ENCODE measurements at places on chromosomes 16 and 17.

DNA sequence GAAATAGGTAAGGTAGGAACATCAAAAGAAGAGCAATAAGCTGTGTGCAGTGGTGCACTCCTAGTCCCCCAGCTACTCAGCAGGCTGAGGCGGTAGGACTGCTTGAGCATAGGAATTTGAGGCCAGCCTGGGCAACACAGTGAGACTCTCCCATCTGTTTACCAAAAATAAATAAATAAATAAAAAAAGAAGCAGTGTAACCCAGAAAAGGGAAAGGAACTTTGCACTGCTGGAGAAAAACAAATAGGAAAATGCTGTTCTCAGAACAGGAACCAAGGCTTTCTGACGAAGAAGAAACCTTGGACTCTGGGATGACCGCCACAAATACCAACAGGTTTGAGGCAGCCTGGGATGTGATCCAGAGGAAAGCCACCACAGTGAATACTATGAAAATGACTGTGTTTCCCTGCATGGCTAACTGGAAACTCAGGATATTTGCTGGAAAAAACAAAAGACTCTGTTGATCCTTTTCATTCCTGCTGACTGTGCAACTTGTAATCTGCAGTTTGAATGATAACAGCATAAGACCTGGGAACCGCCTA, 41.2 kb downstream of the TTC19 start:
- peak; percentile 81 for DNase-seq

GRCh38 chr17:81183807-81184206, 17.8 kb upstream of the AATK start:
- no peak for DNase-seq

- no peak for DNase-seq
Measured at GRCh38 chr17:55774846-55775271, 24.0 kb downstream of the PCTP start.

DNA sequence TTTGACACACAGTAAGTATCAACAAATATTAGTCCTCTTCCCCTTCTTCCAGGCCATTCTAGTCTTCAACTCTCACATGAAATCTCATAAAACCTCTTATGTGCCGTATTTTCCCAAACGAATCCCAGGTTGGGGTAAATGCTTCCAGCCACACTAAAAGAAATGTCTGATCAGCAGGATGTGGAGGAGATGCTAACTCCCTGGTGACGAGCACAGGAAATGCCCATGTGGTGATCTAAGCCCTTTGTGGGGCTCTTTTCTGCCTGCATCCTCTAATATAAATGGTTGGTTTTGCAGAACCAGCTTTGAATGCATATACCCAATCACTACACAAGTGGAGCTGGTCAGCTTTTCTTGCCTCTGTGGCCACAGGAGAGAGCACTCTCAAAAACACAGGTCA, 498.2 kb upstream of the ERCC4 start:
- DNase-seq, result peak; percentile 54

GRCh38 chr17:45936610-45937009, 42.3 kb downstream of the MAPT start:
- DNase-seq, result no peak

DNA sequence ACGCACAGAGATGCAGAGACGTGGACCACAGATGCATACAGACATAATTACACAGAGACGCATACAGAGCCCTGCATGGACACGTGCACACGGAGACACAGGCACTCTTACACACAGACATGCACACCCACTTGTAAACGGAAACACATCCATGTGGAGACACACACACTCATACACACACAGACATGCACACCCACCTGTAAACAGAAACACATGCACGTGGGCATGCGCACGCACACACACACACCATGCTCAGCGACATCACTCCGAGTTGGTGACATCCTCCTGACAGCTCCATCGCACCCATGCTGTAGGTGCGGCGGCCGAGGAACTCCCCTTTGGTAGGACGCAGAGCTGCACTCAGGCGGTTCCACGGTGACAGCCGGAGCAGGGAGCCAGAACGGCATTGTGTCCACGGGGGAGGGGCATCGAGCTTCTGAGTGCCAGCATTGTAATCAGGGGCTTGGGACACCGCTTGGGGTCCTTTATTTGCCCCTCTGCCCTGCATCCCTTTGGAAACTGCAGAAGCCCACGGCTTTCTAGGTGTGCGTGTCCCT, 233.5 kb downstream of the RBFOX3 start:
- no peak for DNase-seq

DNA sequence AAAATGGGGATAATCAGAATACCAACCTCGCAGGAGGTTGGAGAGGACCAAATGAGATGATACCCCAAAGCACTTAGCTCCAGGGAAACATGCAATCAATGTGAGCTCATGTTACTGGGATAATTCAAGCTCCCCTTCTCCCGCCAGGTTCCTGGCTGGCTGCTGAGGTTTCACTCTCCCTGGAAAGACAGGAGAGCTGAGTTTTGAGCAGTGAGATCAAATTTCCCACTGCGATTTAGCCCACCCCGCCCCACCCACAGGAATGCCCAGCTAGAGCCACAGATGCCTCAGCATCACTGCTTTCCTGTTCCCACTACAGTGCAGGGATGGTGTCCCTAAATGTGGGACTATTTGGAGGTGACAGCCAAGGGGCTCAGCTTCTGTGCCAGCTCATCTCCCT, 56.7 kb downstream of the ZNF423 start:
- DNase-seq, result no peak

DNA sequence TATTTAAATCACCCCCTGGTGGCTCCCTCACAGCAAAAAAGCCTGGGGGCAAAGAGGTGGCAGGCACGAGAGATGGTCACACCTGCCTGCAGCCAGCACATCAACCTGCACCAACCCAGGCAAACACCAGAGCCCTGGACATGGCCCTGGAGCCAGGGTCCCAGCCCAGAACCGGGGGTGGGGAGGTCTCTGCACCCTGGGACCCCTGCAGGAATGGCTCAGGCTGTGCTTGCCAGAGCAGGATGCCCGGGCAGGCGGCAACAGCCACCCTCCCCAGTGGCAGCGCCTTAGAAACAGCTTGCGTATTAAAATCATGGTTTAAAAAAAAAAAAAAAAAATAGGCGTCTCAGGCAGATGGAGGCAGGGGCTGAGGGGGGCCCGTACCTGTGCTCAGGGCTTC, 16.2 kb downstream of the MYBBP1A start:
- DNase-seq, result no peak

- DNase-seq, result no peak
Measured at GRCh38 chr16:58346831-58347371, 45.4 kb upstream of the GINS3 start.

DNA sequence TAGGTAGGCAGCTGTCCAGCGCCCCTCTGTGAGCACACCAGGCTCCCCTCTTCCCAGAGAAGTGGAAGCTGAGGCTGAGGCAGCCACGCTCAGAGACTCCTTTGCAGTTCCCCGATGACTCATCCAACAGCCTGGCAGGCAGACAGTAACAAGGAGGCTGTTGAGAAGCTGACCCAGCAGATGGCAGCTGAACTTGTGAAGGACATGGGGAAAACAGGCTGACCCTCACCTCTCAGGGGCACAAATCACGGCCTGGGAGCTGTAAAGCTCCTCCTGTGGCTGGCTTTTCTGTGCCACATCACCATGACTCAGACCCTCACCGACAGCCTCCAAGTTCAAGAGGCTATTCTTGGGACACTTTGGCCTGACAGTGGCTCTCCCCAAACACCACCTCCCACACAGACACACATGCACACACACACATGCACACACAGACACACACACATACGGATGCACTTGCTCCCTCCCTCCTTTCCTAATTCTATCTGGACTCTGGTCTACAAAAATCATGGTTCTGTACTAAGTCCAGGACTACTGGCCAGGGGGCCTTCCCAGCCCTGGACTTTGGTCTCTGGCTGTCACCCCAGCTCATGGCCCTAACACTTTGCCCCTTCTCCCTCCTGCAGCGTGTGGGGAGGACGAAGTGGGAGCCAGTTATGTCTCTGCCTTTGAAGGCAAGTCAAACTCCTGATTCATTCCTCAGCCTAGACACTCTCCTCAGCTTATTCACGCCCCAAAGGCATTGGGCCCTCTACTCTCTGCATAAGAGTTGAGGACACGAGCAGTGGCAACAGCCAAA, 23.2 kb downstream of the MAP3K14 start:
- DNase-seq, result peak; percentile 98

DNA sequence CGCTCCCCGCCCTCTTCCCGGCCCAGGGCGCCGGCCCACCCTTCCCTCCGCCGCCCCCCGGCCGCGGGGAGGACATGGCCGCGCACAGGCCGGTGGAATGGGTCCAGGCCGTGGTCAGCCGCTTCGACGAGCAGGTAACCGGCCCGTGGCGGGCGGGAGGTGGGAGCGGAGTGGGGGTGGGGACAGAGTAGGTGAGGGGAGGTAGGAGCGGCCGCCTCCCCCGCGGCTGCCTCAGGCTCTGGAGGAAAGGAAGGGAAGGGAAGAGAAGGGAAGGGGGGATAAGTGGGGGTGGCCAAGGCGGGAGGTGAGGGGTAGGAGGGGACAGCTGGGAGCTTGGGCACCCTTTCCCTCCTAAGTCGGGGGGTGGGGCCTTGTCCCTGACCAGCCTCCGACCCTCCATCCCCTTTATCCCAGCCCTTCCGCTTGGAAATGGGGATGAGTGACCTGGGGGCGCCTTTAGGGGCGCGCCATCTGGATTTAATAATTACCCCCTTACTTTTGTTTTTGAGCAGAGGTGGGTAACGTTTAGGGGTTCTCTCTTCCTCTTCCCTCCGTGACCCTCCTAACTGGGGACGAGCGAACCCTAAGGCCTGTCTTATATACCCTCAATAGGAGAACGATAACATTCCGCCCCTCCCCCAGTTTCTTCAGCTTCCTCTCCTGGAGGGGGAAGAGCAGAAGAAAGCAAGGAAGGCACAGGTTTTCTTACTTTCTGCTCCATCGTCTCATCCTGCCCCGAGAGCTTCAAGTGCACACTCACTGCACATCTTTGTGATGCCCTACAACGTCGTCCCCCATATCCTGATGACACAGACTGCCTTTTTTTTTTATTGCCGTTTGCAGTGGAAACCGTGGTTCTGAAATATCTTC, 694 bp downstream of the NF1 start:
- peak; percentile 54 for DNase-seq

GRCh38 chr16:26889740-26890139, 177.0 kb upstream of the C16orf82 start:
- DNase-seq, result peak; percentile 27

DNA sequence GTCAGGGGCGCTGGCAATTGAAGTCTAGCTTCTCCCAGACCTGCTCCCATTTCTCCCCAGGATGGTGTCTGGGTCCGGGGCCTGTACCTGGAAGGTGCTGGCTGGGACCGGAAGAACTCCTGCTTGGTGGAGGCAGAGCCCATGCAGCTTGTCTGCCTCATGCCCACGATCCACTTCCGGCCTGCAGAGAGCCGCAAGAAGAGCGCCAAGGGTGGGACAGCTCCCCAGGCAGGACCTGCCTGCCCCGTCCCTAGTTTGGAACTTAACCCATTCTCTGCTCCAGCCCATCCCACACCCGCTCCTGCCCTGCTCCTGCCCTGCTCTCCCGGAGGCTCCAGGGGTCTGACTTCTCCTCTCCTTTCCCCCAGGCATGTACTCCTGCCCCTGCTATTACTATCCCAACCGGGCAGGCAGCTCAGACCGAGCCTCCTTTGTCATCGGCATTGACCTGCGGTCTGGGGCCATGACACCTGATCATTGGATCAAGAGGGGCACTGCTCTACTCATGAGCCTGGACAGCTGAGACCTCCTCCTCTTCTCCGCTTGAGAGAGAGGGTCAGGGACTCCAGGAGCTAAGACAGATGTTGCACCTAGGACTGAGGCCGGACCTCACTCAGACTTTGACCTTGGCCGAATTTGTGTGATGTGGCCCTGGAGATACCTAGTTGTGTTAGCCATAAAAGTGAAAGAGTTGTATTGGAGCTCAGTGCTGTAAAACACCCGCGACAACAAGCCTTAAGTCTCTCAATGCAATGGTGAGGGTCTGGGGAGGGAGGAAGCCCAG, 814 bp upstream of the KDM6B start:
- DNase-seq, result no peak

All from fibroblast of mammary gland (primary cell).